HT-29 (cell line): ENCODE measurements at places on chromosomes 13 and 19.
A peak's percentile ranks its signal among the peaks of the same experiment; 100 is the strongest.

DNA sequence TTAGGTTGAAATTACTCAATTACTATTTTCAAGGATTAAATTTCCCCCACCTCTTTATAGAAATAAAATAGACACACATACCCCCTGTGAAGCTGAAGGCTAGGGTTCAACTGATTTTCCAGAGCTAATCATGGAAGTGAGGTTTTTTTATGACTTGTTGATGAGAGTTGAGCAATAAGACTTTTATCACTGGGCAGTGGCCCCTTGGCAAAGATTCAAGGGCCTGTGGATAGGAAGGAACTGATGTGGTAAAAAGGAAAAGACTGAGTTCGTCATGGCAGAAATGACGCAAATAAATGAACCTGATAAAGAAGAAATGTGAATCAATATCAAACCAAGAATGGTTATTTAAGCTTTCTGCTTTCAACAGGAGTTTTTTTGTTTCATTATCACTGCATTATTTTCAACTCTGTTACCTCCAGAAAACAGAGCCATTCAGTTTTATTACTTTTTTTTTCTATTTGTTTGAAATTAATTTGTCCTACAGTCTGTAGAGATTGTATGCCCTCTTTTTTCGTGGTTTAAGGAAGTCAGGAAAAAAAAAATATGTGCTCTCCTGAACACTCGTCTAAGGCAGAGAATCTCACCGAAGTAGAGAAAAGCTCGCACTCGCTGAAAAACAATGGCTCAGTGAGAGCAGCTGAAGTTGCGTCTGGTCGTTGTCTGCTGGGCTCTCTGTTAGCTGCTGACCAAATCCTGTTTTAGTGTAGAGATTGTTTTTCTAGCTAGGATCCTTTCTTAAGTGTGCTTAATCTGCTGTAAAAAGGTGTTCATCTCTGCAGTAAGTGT lies 38.9 kb downstream of the STOML3 start:
- peak; percentile 16 for DNase-seq

DNA sequence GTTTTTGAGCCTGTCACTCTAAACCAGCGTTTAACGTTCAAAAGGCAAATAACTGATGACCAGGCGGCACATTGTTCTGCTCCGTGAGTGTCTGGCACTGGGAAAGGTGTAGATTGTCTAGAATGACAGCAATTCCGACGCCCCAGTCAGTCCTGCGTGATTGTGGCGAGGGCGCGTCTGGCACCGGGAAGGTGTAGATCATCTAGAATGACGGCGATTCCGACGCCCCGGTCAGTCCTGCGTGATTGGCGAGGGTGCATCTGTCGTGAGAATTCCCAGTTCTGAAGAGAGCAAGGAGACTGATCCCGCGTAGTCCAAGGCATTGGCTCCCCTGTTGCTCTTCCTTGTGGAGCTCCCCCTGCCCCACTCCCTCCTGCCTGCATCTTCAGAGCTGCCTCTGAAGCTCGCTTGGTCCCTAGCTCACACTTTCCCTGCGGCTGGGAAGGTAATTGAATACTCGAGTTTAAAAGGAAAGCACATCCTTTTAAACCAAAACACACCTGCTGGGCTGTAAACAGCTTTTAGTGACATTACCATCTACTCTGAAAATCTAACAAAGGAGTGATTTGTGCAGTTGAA lies 26.1 kb upstream of the NDUFS7 start:
- no peak for DNase-seq

GRCh38 chr19:34452723-34453122 lies 24.5 kb downstream of the UBA2 start:
- no peak for DNase-seq

DNA sequence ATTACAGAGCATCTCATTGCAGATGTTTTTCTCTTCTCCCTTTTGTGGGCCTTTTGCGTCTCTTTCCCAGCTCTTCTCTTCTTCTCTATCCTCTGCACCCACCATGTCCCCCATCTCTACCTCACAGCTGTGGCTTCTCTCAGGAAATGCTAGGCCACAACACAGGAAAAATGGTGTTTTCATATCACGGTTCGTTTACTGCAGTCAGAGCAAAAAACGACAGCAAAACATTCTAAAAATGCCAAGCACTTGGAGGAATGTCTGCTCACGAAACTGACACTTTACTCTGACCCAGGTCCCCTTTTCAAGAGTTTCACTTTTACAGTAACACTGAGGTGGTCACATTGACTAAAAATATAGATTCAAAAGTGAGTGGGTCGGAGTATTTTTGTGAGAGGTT lies 152.2 kb downstream of the DCT start:
- DNase-seq = no peak

DNA sequence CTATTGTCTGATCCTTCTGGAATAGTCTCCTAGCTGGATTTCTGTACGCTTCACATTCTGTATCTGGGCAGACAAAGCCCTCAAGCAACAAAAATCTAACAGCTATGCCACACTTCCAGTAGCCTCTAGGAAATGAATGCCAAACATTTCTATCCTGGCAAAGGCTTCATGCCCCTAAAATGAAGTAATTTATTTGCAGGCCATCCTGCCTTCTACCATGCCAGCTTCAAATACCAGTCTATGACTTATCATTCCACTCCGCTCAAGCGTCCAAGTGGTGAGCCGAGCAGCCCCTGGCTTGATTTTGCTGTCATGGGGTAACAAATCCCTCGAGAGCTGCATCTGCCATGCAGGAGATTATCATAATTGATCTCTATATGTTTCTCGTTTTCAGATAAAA lies 86.9 kb downstream of the LHFPL6 start:
- no peak for DNase-seq
